ENCODE measurements at places on chromosomes 11 and 22.

DNA sequence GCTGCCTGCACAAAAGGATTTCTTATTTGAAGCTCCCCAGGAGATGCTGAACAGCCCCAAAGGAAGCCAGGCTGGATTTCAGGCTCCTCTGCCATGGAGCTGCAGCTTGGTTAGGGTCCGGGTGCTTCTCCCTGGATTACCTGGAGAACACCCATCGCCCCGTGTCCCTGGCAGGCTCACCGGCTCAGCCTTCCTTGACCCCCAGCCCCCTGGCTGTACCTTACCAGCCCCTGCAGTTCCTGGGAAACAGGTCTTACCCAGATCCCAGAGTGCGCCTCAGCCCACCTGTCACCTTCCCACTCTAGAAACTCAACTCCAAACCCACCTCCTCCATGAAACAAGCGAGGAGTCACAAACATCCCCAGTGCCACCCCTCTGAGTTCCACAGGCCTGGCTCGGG is 45.3 kb upstream of the CD5 start:
- no peak for DNase-seq

GRCh38 chr11:114367244-114367957 is 32.9 kb downstream of the C11orf71 start:
- no peak for DNase-seq

- no peak for DNase-seq
These were observed 20.4 kb upstream of the EMSY start for GRCh38 chr11:76424379-76424778.

- no peak for DNase-seq
These were observed 29.1 kb downstream of the VPS37C start for GRCh38 chr11:61131998-61132555.

DNA sequence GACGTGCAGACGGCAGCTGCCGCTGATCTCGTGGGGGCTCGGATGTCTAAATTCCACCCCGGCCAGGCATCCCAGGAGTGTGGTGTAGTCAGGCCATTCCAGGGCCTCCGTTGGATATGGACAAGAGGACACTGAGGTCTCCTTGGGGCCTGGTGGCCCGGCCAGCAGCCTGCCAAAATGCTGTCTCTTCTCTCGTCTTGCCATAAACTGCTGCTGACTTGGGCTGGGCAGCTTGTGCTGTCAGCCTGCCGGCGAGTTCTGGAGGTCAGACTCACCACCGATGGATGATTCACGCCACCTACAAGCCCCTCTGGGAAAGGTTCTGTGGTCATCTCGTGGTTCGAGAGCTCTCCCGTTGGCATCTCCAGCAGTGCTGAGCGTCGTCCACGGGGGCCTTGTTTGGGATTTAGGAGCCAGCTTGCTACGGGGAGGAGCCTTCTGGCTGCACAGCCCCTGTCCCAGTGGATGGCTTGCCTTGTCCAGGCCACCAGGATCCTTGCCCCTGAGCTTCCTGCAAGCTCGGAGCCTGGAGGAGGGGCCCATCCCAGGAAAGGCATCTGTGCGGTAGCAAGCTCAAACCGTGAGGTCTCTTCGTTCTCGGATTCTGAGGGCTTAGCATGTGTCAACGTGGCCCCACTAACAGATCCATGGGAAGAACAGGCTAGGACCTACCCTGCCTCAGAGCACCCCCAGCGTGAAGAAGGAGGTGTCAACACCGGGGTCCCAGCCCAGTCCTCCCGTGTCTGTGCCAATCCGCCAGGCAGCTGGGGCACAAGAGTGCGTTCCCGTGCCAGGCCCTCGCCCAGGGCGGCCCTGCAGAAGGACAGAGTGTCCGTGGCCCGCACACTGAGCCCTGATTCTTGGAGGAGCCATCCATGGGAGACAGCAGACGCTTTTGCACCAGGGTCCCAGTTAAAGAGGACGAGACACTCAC is 1114.1 kb downstream of the BRD1 start:
- DNase-seq = no peak

GRCh38 chr22:49152127-49152938 is 675.3 kb downstream of the BRD1 start:
- DNase-seq = no peak

DNA sequence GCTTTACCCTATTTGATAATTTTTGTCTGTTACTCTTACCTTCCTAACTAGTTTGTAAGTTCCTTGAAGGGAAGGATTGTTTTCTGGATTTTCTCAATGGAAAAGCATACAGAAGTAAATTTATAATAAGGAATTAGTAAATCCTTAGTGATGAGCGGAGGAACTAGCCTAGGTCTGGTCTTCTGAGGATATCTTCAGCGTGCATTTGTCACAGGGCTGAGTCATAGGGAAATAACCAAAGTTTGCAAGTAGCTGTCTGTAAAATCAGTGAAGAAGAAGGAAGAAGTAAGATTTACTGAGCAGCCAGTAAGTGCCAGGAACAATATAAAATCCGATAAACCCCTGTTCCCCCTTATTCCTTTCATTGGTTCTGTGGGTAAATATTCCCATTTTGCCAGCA is 162.7 kb upstream of the SORL1-AS1 start:
- no peak for DNase-seq

- DNase-seq = no peak
These were observed 22.4 kb upstream of the ARHGAP8 start for GRCh38 chr22:44730022-44730393.
